ENCODE measurements at places on chromosomes 1 and 21.

- DNase-seq = no peak
Observed at GRCh38 chr21:39020751-39021477, 162.3 kb downstream of the PSMG1 start.

DNA sequence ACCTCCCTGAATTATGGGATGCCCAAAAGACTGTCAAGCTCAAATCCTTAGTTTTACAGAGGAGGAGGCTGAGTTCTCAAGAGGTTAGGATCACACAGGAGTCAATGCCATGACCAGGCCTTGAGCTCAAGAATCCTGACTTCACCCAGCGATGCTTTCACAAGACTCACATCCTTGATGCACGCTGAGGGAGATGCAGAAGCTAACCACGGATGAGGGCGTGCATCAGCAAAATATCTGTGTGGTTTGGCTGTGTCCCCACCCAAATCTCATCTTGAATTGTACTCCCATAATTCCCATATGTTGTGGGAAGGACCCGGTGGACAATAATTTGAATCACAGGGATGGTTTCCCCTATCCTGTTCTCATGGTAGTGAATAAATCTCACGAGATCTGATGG is 133.2 kb downstream of the KCNJ6 start:
- no peak for DNase-seq

- no peak for DNase-seq
Observed at GRCh38 chr1:174766727-174767126, 233.0 kb upstream of the CACYBP start.

GRCh38 chr1:12067900-12068821 is 5.1 kb downstream of the TNFRSF8 start:
- no peak for DNase-seq

DNA sequence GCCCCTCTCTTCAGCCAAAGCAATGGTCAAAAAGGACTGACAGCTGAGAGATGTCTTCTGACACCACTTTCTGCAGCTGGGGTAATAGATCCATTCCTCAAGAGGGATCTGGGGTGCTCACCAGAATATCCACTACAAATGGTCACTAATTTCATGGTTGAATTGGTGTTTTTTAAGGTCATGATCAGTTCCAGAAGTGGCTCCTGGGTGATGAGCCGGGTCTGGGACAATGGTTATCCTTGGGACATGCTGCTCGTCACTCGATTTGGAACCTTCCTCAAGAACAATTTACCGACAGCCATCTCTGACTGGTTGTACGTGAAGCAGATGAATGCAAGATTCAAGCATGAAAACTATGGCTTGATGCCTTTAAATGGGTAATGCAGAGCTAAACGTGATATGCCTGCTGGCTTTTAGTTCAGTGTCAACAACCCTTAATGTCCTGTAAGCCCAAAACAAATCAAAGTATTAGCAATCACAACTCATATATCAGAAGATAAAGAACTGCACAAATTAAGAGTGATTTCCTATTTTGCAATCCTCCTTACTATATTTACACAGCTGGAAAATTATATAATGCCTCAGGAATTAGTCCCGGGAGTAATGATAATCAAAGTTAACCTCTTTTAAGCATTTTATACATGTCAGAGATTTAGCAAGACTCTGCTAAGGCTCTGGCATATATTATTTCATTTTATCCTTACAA is 20.1 kb downstream of the FMO3 start:
- DNase-seq = no peak
